AG09309 (cell line): ENCODE measurements at places on chromosomes 1 and 21.
A peak's percentile ranks its signal among the peaks of the same experiment; 100 is the strongest.

- DNase-seq, result no peak
These were observed 16.1 kb downstream of the FASLG start for GRCh38 chr1:172674831-172675613.

- DNase-seq, result no peak
These were observed 42.0 kb upstream of the COL6A2 start for GRCh38 chr21:46055863-46056281.

DNA sequence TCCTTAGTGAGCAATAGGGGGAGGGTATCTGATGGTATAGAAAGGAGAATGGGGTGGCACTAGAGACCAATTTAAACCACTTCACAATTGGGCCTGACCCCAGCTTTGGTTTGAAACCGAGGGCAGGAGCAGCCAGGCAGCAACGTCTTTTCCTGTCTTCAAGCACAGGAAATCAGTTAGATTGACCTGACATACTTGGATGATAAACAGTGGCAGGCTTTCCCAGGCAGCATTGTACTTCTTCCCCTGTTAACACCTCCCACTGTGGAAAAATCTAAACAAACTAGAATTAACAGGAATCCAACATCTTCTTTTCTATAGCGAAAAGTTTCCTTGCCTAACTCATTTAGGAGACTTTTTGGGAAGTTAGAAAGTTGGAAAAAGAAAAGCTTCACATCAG, 40.6 kb downstream of the SELL start:
- no peak for DNase-seq

DNA sequence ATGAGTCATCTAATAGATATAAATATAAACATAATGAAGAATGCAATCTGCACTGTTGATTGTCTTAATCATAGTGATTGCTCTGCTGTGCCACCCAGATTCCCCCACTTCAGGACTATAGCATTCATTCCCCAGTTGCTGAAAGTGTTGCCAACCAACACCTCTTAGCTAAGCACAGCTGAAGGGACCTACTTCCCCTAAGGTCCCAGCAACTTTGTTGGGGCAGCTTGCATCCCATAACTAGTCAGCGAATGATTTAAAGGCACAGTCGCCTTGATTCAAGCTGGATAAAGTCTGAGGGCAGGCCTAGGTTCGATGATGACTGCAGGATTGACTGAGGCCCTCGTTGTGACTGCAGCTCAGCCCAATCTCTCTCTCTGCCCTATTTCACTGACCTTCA, 14.3 kb upstream of the RGS1 start:
- DNase-seq, result no peak

DNA sequence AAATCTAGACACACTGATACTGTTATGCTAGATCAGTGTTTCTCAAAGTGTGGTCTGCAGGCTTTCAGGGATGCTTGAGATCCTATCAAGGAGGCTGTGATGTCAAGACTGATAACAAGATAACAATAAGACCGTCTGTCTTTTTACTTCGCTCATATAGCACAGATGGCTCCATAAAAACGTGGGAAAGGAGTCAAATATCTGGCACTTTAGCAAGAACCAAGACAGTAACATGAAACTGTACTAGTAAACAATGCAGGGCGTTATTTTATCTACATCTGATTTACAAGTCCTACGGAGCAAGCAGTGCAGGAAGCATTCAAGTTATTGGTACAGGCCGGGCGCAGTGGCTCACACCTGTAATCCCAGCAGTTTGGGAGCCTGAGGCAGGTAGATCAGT, 3.6 kb upstream of the SPRR3 start:
- DNase-seq, result no peak

DNA sequence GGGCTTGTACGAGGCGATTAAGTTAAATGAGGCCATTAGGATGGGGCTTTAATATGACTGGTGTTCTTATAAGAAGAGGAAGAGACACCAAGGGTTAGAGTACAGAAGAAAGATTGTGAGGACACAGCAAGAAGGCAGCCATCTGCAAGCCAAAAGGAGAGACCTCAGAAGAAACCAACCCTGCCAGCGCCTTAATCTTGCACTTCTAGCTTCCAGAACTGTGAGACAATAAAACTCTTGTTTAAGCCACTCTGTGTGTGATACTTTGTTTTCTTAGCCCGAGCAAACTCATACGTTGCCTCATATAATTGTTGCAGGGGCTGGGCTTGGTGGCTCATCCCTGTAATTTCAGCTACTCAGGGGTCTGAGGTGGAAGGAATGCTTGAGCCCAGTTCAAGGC, 33.6 kb upstream of the RGS16 start:
- no peak for DNase-seq

GRCh38 chr1:9684801-9685200, 33.3 kb downstream of the PIK3CD start:
- no peak for DNase-seq

- no peak for DNase-seq
These were observed 85.3 kb upstream of the ARHGAP29 start for GRCh38 chr1:94322696-94323095.

- no peak for DNase-seq
These were observed 448 bp upstream of the OBSCN start for GRCh38 chr1:228207381-228207810.

- DNase-seq, result no peak
These were observed 18.9 kb upstream of the IL20 start for GRCh38 chr1:206846487-206846886.

GRCh38 chr1:93093332-93094006, 14.4 kb downstream of the MTF2 start:
- DNase-seq, result no peak

DNA sequence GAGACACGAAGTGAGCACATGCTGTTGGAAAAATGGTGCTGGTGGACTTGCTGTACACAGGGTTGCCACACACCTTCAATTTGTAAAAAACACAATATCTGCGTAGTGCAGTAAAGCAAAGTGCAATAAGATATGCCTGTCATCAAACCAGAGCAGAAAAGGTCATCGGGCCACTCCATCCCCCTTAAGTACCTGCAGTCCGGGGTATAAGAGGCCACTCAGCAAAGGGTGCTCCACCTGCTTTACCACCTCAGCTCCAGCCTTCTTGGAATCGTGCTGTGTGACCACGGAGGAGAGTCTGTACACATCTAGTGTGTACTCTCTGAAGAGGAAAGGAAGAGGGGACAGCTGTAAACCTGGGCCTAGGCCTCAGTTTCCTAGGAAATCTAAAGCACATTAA, 10.9 kb downstream of the YARS1 start:
- DNase-seq, result no peak

GRCh38 chr1:211487672-211488208, 4.2 kb downstream of the RD3 start:
- DNase-seq, result no peak

DNA sequence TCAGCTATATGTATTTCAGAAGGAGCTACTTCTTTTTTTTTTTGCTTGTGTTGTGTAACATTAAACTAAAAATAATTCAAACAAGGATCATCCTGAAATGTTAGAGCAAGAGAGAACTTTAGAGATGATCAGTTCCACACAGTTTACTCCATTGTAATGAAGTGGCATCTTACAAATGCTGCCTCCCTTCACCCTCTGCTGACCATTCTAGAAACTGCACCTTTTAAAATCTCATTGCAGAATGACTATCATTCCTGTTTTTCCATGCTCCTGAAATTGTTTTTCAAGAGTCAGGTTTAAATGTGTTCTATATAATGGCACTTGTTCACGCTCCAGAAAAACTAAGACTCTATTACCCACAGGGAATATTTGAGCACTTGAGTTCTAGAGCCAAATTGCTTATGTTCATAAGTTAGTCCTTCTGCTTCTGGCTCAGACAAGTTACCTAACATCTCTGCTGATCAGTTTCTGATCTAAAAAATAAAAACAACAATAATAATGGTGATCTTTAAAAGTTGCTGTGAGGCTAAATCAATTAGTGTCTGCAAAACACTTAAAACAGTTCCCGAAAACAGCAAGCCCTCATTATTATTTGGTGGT, 21.5 kb upstream of the SLC44A5 start:
- peak; percentile 8 for DNase-seq

- DNase-seq, result no peak
These were observed 101.7 kb upstream of the HAO2 start for GRCh38 chr1:119266858-119267257.

DNA sequence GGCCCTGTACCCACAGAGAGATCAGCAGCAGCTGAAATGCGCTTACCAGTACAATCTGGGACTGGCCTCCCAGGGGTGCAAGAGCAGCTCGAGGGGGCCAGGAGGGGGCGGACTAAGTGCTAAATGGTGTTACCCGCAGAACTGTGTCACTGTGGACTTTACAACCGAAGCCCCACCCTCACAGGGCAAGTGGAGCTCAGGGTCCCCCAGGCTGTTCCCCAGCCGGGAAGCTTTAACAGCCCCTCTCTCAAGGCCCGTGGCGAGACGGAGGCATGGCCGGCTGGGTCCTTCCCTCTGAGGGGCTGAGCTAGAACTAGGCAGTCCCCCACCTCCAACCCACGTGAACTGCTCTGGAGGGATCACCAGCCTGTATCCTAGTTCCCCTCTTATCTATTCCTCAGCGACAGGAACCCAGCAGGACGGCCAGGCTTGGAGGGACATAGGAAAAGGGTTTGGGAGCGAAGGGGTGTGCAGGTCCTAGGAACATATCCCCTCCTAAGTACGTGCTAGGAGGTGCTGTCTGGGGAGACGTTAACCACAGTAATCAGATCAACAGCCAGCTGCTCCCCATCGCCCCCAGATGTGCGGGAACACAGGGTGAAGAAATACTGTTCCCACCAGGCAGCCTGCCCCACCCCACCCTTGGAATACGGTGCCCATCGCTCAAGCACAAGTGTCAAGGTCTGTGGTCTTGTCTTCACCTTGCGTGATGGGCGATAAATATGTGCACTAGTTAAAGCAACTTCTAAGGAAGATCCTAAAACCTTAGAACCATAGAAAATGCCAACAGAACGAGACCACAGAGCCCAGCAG, 24.4 kb downstream of the ZBTB17 start:
- DNase-seq, result no peak

DNA sequence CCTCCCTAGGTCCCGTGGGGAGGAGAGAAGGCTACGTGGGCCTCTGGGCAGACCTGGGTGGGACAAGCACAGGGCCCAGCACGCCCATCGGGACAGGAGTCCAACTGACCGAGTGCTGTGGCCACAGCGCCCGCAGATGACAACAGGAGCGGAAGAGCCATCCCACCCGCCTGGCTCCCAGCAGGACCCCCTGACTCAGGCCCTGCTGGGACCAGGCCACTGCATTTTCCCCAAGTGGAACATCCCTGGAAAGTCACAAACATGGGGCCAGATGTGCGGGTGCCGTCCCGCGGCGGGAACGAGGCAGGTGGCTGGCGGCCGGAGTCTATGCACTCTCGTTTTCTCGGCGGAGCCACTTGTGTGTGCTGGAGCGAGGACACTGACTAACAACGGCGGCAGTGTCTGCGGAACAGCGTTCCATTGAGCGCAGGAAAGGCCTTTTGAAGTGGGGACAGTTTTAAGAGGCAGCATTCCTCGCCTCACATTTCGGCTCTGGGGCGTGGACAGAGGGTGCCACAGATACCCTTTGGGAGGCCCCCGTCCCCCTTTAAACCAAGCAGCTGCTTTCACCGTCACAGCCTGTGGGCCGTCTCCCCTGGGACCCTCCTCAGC, 93.7 kb upstream of the ARHGEF16 start:
- DNase-seq, result no peak

GRCh38 chr1:230476622-230477003, 50.5 kb upstream of the PGBD5 start:
- no peak for DNase-seq

DNA sequence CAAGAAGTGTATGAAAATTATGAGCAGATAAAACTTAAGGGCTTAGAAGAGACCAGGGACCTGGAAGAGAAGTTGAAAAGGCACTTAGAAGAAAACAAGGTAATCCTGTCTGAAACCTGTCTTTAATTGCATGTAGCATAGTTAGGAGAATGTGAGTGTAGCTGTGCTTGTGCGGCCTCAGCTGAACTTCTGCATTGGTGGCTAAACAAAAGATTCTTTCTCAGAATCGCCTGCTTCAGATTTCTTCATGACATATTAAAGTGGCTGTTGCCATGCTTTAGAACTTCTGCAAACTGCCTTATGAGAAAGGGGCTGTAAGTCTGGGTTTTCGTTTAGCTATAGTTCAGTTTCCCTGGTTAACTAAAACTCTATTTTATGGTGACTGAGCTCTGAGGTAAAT, 94.5 kb downstream of the VPS26C start:
- no peak for DNase-seq

DNA sequence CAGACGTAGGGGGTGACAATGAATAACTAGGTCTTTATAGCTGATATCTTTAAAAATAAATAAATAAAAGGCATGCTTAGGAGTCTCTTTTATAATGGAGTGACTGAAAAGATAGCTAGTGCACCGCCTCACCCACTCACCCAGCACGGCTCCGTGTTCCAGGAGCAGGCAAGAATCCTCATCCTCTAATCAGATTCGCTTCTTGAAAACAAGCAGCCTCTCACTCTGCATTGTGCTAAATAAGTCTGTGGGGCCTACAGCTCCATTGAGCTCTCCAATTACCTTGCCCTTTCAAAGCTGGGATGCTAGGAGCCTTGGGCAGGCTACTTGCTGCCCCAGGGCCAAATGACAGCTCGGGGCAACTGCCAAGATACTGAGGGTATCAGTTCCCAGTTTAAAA, 91.5 kb downstream of the TIAM1 start:
- no peak for DNase-seq

GRCh38 chr1:78322928-78323680, 167.7 kb upstream of the PTGFR start:
- no peak for DNase-seq

DNA sequence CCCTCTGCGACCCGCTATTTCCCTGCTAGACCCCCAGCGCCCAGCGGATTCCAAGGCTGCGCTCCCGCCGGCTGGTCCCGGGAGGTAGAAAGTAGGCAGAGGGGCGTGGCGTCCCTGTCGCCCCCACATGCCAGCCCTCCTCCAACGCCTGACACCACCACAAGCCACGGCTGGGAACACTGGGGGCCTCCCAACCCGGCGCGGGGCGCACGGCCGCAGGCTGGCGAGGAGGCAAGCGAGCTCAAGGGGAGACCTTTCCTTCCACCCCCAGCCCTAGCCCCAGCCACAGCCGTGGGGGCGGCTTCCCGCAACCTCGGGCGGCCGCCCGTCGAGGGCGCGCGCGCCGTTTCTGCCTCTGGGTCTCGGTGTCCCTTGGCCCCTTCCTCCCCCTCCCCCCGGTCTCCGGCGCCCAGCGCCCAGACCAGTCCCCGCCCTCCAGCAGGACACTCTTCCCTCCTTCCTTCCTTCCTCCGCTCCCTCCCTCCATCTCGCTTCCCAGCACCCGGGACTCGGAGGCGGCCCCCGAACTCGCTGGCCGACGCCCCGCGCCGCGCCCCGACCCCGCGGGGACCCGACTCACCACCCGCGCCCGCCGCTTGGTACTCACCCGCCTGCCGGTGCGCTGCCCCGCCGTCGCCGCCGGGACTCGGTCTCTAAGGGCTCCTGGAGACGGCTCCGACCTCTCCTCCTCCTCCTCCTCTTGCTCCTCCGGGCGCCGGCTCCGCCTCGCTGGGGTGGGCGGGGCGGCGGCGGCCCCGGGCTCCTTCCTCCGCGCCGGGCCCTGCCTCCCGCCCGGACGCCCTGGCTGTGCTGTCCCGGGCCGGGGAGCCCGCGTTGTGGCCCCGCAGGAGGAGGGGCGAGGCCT, at the start of gene GNG12:
Gene GNG12 (minus strand): TSS at position 731 of the 865 bp plus-strand sequence. CDS start 125,781 bp downstream, outside the sequence.
- peak; percentile 14 for DNase-seq

- DNase-seq, result no peak
These were observed 2.7 kb downstream of the GSTM4 start for GRCh38 chr1:109658533-109659042.

- DNase-seq, result no peak
These were observed 56.2 kb upstream of the DPH5 start for GRCh38 chr1:101081496-101082488.
